ENCODE measurements at places on chromosomes 4 and X.

- DNase-seq: peak; percentile 74
These were observed 108.3 kb upstream of the ARSJ start for GRCh38 chr4:114087596-114088230.

GRCh38 chrX:100395781-100396180 is 14.3 kb downstream of the PCDH19 start:
- no peak for DNase-seq

GRCh38 chr4:4673070-4673469 is 131.2 kb upstream of the STX18 start:
- DNase-seq: no peak

DNA sequence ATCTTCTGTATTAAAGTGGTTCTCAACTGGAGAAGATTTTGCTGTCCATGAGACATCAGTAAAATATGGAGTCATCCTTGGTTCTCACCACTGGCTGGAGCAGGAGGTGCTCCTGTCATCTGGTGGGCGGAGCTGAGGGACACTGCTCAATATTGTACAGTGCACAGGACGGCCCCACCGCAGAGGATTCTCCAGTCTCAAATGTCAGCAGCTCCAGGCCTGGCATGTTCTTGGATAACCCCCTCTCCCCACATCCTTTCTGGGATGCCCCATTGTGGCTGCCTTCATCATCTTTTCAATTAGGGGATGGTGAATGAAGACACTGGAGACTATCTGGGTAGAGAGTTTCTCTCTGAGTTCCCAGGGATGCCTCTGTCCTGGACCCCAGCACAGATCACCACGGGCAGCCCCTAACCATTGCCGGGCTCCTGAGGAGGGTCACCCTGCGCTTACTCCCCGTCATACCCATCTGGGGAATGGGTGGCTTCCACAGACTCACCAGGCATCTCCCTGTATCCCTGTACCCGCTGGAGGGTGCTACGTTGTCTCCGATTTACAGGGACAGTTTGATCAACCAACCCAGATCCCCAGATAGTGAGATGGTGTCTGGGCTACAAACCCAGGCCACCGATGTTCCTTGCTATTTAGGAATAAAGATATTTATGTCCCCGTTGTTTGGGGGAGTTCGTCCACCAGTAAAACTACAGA is 21.9 kb upstream of the P2RY8 start:
- no peak for DNase-seq

DNA sequence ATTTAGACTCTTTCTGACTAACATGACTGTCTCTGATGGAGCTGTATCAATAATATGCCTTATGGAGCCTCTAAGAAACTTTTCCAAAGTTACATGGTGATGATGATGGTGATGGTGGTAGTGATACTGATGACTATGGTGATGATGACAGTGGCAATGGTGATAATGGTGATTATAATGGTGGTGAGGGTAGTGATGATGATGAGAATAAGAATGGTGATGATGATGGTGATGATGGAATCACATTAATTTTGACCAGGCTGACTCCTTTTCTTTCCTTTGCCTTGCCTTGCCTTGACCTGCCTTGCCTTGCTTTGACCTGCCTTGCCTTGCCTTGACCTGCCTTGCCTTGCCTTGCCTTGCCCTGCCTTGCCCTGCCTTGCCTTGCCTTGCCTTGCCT is 31.7 kb upstream of the AREG start:
- DNase-seq: no peak

DNA sequence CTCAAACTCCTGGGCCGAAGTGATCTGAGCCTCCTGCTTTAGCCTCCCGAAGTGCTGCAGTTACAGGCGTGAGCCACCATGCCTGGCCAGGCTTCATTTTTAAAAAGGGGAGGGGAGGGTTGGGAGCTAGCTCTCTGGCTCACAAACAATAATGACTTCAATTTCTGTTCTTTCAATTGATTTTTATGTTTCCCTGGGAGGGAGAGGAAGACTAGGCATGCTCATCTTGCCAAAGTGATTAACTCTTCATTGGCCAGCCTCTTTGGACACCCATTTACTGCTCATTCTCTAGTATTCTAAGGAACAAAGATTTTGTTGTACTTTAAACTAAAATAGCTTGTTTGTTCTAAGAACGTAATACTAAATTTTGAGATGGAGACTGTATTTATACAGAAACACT is 43.4 kb upstream of the TRIM2 start:
- DNase-seq: no peak

- DNase-seq: no peak
These were observed 118.3 kb upstream of the ATOH1 start for GRCh38 chr4:93710101-93710846.

DNA sequence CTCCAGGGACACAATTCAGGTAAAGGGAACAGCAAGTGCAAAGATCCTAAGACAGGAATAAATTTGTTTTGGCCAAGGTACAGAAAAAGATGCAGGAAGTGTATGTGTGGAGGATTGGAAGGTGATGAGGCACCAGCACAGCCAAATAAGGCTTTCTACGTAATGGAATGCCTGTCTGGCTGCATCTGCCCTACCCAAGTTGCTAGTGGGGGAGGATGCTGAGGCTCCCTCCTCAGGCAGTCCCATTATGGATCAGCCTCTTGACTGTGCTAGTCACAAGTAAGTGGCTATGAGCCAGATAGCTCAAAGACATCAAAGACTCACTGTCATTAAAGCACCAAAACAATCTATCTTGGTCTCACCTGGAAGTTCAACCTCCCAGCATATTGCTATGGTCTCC is 300.9 kb upstream of the FAT4 start:
- peak; percentile 22 for DNase-seq

- DNase-seq: no peak
These were observed 285.6 kb downstream of the GPAT3 start for GRCh38 chr4:83821493-83821892.

DNA sequence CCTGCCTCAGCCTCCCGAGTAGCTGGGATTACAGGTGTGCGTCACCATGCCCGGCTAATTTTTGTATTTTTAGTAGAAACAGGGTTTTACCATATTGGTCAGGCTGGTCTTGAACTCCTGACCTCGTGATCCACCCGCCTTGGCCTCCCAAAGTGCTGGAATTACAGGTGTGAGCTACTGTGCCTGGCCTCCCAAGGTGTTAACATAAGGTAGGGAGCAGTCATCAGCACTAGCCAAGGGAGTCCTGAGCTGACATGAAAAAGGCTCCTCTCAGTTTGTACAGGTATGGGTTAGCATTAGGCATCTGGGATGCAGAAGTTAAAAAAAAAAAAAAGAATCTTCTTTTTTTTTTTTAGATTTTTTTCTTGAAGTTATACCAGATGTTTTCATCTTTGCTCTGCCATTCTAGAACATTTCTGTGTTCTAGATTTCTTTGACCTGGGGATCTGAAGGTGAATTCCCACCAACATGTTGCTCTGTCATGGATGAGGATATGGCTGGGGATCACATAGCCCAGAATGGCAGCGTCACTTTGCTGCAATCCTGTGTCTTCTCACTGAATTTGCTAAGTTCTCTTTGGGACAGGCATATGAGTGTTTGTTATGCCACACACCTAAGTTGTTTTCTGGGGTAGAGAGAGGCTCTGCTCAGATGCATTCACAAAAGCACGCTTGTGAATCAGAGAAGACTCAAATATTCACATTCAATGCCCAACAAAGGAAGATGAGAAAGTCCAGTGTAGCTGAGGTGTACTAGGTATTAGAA is 24.4 kb upstream of the PLA2G12A start:
- DNase-seq: no peak
